ENCODE measurements at places on chromosomes 12 and 14.

DNA sequence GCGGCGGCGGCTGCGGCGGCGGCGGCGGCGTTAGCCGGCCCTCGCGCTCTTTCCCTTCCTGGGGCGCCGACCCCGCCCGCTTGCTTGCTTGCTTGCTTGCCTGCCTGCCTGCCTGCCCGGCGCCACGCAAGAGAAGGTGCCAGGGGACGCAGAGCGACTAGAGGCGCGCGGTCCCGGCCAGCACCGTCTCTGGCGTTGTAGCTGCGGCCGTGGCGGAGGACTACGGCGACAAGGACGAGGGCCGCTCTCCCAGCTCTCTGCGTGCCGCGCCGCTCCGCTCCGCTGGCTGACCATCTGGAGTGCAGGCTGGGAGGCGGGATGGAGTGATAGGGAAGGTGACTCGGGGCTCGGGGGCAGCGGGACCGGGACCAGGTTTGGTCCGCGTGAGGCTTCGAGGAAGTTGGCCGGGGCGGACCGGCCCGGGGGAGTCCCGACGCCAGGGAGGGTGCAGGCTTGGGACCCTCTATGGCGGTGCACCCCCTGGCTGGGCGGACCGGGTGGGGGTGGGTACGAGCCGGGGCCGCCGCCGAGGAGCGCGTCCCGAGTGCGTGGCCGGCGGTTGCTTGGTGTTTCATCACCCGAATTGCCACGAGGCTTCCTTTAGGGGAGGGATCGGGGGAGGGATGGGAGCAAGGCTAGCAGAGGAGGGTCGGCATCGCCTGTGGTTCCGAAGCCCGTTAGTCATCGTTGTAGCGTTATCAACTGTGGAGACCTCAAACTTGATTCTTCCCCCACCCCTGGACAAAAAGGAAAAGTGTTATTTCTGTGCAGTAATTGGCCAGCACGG, 471 bp downstream of the XPOT start:
- DNase-seq, result peak; percentile 64

GRCh38 chr12:56954057-56954957, 3.1 kb downstream of the RDH16 start:
- DNase-seq, result no peak

DNA sequence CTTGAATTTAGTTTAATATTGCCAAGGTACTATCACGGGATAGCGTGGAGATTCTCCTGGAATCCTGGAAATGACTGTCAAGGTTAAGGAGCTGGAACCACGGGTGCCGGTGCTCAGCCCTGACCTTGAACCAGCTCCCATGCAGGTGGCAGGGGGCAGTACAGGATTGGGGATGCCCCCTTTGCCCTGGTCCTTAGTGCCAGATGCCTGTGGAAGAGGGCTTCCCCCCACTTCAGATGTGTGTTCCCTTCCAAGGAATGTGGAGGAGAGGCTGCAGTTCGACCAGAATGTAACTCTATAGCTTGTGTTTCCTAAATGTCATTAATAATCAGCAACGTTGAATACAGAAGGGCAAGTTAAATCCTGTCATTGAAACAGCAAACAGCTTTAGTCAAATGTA, 258.9 kb downstream of the VRK1 start:
- no peak for DNase-seq

DNA sequence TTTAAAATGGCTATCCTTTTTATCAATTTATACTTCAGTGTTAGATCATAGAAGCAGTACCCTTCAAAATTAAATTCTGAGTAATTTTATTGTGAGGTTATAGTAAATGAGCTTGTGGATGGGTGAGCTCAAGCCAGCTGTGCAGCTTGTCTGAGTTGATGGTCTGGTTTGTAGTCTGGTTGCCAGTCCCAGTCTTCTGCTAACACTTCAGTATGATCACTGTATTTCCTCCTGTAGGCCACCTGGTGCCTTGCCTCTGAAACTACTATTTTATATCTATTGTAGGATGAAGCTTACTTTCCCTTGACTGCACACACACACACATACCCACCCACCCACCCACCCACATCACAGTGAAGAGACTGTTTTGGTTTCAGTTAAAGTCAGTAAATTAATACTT, 496.4 kb downstream of the PCNX1 start:
- DNase-seq, result peak; percentile 49

- DNase-seq, result no peak
These were observed 95.8 kb upstream of the HMGA2 start for GRCh38 chr12:65728455-65728847.

- DNase-seq, result no peak
These were observed 145.3 kb downstream of the ETV6 start for GRCh38 chr12:11794751-11795150.

DNA sequence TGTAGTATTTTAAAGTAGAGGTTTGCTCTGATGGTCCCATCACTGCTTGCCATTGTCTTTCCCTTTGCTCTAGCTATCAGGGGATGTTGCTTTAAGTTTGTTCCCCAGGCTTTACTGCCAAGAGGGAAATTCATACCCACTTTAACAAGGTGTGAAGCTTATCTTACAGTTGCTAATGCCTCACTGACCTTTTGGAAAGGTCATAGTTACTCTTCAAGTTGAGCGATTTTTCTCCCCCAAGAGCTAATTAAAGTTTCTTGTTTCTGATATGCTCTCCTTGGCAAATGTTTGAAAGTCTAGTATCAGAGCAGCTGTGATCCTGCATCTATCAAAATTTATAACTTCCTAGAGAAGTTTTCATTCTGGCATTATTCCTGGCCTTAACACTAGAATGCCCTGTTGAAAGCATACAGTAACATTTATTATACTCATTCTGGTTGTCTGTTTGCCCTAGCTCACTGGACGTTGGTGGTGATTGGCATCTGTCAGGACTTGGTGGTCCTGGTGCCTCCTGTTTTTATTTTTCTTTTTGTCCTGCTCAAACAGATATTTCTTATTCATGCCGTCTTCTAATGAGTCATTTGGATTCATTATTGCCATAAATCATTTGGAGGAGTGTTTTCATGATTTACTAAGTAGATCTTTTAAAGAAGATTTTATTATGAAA, 8.1 kb downstream of the ATP2A2 start:
- no peak for DNase-seq

GRCh38 chr12:124553862-124554428, 13.5 kb downstream of the NCOR2 start:
- DNase-seq, result no peak

DNA sequence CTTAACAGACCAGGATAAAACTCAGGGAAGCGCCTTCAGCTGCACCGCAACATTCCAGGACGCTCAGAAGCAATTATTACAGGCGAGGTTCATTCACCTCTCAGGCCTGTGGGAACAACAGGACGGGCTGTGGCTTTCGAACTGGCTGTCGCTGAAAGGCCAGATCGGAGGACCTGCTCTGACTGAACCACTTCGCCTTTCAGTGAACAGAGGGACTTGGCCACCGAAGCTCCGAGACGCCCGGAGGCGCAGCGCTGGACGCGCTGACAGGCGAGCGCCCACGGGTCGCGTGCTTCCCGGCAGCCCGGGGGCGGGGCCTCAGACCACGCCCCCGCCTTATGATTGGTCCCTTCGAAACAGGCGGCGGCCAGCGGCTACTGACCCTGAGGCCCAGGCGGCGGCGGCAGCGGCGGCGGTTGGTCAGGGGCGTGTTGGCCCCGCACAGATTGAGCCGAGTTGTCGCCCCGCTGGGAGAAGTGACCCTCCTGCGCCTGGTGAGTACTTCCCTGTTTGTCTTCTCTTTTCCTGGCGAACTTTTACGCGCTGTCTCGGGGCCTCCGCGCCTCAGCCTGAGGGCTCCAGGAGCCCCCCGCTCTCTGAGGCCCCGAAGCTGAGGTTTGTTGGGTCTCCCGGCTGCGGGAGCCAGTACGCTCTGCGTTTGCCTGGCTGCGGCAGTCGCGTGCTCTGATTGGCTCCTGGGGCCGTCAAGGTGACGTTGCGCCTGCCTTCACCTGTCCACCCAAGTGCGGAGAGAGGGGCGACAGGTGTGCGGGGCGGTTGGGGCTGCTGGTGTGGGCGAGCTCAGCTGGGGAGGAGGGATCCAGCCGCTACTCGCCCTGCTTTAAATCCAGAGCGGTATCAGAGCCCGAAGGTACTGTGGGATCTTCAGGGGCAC, at the start of gene GAS2L3:
GAS2L3 (plus strand) TSS at position 393 of the 895 bp plus-strand sequence. CDS start 21,221 bp downstream, outside the sequence.
- DNase-seq, result peak; percentile 88

DNA sequence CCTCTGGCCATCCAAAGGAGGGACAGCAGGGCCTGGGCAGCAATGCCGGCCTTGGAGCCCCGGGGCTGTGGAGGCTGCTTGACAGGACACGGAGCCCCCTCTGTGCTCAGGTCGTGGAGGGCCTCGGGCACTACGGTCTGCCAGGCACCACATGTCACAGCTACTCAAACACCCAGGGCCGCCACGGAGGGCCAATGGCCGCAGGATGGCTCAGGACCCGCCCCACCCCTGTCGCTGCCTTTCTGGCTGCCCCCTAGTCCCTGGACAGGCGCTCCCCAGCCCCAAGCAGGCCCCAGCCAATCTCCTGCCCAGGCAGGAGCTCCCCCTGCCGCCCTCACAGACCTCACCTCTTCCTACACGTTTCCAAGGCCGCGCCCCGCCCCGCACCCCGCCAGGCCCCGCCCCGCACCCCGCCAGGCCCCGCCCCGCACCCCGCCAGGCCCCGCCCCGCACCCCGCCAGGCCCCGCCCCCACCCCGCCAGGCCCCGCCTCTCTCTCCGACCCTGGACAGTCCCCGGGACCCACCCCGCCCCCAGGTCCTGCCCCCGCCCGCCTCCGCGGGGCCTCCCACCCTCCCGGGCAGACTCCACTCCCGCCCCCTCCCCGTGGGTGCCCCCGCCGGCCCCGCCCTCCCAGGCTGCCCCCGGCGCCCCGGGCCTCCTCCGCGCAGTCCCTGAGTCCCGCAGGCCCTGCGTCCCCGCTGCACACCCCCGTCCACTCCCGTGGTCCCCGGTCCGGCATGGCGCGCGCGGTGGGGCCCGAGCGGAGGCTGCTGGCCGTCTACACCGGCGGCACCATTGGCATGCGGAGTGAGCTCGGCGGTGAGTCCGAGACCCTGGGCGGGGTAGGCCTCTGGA, at the start of gene ASPG:
ASPG (plus strand) TSS at position 669 of the 857 bp plus-strand sequence; CDS start at position 740, 71 bp downstream.
- no peak for DNase-seq

- DNase-seq, result peak; percentile 62
These were observed 196.6 kb downstream of the PCNX1 start for GRCh38 chr14:71103662-71104484.

GRCh38 chr14:96503306-96503679, 1.1 kb downstream of the PAPOLA start:
- no peak for DNase-seq

DNA sequence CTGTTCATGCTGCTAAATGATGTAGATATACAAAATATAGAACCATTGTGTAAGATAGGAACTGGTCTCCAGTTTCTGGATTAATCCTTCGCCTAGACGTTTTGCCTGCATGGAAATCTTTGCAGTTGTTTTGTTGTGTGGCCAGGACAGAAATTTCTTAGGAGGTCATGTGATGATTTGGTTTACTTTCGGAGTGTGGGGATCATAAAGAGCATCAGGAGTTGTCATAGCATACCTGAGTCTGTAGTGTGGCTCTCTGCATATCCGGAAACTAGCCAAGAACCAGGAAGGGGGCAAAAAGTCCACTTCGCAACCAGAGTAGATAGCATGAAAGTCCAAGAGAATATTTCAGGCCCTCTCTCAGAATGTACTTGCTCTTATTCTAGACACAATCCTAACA, 3.1 kb downstream of the SAMD4A start:
- no peak for DNase-seq

GRCh38 chr12:62250671-62251608, 9.3 kb upstream of the USP15 start:
- DNase-seq, result peak; percentile 57

DNA sequence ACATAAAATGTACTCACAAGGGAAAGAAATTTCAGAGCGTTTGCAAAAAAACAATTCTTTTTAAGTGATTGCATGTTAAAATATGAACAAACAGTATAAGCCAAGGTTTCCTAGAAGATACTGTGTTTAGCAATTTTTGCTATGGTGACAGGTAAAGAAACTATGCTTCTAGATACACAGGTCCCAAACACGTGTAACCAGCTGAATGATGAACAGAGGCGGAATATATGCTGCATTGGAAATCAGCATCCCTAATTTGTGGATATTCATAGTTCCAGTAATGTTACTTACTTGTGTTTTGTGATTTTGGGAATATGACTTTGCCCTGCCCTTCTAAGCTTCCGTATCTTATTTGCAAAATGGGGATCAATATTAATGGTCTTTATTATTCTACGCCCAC, 326.3 kb upstream of the DIO2 start:
- DNase-seq, result no peak

DNA sequence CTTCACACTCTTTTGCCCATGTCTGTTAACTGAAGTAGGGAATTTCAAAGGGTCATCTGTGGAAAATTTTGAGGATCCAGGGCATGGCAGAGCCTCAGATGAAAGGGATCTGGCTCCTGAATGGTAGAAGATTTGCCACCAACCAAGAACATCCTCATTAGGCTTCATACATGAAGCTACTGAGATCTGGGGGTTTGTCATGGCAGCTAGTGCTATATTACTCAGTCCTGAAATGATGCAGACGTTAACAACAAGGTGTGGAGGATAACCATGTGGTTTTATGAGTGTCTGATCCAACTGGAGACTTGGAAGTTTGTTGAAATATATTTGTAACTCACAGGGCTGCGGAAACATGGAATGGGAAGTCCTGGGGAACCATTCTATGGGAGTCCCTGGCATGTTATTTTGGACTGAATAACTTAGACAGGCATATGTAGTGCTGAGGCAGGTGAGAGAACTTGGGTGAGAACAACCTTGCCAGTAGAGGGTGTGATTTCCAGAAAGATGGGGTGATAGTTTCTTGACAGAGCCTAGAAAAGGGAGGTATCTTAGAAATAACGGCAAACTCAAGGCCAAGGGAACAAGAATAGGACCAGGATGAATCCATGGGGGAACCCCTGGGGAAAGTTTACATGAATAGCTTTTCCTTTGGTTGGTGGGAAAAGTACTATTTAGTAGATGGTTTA, 42.0 kb upstream of the C12orf75 start:
- DNase-seq, result no peak

GRCh38 chr12:123529686-123530085, 3.8 kb downstream of the RILPL1 start:
- DNase-seq, result no peak

DNA sequence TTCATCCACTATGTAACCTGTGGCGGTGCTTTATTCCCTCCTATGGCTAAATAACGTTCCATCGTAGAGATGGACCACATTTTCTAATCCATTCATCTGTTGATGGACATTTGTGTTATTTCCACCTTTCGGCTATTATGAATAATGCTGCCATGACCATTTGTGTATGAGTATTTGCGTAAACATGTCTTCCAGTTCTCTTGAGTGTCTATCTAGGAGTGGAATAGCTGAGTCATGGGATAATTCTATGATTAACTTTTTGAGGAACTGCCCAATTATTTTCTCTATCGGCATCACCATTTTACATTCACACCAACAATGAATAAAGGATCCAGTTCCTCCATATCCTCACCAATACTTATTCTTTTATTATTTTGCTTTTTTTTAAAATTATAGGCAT, 261.9 kb upstream of the SFSWAP start:
- no peak for DNase-seq

DNA sequence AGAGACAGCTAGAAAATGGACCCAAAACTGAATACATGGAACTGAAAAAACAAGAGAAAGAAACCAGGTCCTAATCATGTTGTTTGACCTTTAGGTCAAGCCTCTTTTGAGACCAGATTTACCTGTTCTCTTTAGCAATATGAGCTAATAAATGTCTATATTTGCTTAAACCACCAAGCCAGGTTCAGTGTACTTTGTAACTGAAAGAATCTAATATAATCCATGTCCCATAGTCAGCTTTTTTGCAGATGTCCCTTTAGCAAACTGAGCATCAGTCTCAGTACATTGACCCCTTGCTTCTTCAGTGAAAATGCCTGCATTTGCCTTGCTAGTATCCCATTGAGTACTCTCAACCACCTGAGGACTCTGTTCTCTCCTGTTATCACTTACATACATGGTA, 61.7 kb downstream of the PLCZ1 start:
- no peak for DNase-seq

Data from HCEC 1CT (cell line).